ENCODE measurements at places on chromosomes 4 and X.
A peak's percentile ranks its signal among the peaks of the same experiment; 100 is the strongest.

DNA sequence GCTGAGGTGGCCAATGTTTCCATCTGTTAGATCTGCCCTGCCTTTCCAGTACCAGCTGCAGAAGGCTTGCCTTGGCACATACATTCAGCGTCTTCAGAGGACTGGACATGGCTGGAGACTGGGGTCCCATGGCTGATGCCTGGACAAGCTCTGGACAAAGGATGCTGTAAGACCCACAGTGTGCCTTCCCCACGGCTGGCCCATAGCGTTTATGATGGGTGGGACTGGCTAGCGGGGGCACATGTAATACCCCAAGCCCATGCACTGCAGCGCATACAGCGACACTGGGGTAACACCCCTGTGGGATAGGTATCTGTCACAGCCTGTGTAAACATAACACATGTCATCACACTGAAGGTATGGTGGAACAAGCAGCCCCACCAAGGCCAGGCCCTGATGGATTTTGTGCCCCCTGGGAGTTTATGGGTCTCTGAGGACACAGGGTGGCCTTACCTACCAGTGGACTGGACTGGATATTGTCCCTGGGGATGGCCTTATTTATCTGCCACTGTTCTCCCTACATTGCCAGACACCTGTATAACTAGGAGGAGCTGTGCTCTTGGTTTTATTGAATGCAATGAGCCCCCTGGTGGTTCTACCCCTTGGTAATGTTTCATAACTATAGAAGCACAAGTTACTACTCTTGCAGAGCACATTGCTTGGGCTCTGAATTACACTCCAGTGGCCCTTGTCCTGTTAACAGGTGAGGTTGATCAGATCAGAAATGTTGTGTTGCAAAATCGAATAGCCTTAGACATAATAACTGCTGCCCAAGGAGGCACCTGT is 34.3 kb upstream of the TACR3 start:
- DNase-seq: no peak

GRCh38 chrX:143648705-143649104 is 12.8 kb upstream of the SLITRK4 start:
- DNase-seq: peak; percentile 6

GRCh38 chrX:13899607-13900006 is 82.7 kb upstream of the GPM6B start:
- peak; percentile 63 for DNase-seq

DNA sequence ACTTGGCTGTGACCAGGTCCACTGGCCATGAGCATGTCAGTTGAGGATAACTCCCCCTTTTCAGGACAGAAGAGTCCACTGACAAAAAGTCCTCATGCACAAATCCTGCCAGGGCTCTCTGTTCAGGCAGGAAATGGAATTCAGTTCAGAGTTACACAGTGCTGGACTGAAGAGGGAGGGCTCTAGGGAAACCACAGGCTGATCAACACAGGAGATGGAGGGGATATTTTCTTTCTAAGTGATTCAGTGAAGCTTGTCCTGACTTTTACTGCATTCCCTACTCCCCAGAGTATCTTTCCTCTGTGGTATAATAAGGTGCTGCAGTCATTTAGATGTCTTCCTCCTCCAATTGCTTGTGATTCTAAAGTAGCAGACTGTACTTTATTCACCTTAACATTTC is 335.5 kb upstream of the IGFBP7 start:
- DNase-seq: no peak

DNA sequence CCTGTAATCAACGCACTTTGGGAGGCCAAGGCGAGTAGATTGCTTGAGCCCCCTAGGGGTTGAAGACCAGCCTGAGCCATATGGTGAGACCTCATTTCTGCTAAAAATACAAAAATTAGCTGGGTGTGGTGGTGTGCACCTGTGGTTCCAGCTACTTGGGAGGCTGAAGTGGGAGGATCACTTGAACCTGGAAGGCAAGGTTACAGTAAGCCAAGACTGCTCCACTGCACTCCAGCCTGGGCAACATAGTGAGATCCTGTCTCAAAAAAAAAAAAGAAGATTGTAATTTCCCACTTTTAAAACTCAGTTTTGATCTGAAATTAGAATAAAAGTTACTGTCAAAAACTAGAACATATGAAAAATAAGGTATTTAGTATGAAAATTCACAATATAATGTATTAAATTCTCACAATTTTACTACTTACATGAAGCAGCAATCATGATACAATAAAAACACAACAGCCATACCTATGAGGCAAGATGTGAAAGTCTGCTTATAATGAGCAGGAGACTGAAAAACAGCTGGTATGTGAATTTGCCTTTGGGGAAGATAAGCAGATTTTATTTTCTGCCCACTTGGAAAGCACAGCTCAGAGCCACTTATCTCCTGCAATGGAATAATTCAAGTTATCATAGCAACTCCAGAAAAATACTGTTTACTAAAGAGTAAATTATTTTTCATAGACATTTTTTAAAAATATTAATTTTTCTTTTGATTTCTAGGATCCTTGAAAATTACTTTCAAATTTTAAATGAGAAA is 50.6 kb downstream of the ZGRF1 start:
- DNase-seq: no peak

DNA sequence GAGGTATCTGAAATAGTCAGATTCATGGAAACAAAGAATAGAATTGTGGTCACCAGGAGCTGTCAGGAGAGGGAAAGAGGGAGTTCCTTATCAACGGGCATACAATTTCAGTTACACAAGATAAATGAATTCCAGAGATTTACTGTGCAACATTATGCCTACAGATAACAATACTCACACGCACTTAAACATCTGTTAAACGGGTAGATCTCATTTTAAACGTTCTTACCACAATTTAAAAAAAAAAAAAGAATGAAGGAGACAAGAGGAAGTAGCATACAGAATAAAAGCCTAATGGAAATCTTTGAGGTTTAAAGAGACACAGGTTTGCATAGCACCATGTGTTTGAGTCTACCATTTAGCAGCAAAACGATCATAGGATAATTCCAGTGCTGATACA is 298.0 kb downstream of the DKK2 start:
- DNase-seq: no peak

DNA sequence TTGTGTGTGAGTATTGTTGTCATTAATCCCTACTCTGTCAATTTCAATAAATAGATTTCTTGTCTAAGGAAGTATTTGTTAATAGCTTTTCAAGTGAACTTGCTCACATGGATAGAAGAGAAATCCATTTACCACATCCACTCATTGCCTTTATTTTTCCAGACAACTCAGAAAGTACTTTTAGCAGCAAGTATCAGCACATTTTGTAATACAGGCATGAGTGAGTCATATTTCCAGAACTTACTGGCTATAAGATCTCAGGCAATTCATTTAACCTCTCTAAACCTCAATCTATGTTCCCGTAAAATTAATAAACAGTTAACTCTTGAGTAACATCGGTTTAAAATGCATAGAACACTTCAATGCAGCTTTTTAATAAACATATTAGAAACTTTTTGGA is 317.9 kb upstream of the PCDH7 start:
- no peak for DNase-seq

DNA sequence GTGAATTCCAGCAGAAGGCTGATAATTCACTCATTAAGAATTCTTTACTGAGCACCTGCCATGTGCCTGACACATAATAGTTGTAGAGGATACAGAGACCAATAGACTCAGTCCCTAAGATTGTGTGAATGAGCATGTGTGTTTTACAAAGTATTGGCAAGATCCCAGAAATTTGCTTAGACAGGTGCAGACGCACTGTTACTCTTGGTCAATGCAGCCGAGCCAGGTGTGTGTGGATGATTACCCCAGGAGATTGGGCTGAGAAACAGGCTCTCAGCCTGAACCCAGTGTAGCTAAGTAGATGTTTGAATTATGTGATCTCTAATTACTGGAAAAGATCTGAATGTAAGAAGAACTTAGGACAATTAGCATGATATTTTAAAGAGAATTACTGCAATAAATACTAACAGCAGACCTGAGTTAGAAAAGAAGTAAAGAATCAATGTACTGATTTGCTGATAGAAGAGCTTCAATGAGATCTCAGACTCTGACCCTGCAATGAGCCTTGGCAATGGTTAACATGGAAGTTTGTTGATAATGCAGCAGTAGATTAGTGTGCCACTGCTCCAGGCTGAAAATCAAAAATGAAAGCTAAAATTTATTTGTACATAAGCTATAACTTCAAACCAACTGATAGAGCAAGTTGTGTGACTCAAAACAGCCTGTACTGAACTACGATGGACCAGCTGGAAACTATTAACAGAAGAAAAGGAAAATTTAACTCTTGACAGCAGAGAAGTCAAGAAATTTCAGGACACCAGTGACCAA is 32.2 kb upstream of the NDST4 start:
- DNase-seq: no peak

DNA sequence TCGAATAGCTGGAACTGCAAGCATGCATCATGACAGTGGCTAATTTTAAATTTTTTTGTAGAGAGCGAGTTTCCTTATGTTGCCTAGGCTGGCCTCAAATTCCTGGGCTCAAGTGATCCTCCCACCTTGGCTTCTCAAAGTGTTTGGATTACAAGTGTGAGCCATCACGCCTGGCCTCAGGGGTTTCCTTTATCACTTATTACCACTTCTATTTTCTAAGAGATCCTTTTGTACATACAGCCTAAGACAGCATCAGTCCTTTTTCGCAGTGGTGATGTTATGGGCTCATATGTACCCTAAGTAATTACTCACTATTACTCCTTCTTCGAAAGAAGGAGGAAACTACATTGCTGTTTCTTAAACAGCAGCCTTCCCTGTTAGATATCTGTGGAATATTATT is 54.1 kb upstream of the CDKN2AIP start:
- no peak for DNase-seq

GRCh38 chr4:67533112-67533511 is 12.2 kb downstream of the CENPC start:
- DNase-seq: no peak

GRCh38 chr4:128427832-128428366 is 140.3 kb upstream of the PGRMC2 start:
- peak; percentile 33 for DNase-seq
